HuH-7.5 (cell line): ENCODE measurements at places on chromosomes 1 and 21.

DNA sequence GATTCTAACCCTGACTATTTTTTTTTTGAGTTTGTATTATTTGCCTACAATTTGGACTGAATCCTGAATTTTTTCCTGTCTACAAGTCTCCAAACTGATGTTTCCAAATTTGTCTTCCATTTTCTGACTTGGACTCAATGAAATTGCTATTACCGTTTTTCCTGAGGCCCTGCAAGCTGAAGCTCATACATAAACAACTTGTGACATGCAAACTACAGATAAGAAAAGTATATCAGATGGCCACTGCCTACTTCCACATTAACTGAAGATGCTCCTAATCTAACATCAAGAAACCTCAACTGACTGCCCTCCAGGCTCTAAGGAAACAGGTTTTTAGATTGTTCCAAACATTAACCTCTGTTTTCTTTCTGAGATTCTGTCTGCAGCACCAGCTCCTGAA, 51.1 kb upstream of the KLHDC7A start:
- DNase-seq: no peak

- no peak for DNase-seq
Measured at GRCh38 chr1:78340006-78340405, 150.8 kb upstream of the PTGFR start.

- DNase-seq: no peak
Measured at GRCh38 chr1:161176468-161177111, 717 bp downstream of the B4GALT3 start.

GRCh38 chr1:244080343-244080929, 29.4 kb downstream of the ZBTB18 start:
- DNase-seq: no peak

GRCh38 chr1:210362526-210362925, 33.8 kb downstream of the HHAT start:
- no peak for DNase-seq

GRCh38 chr1:111976842-111977241, 12.6 kb downstream of the KCND3 start:
- peak; percentile 52 for DNase-seq

DNA sequence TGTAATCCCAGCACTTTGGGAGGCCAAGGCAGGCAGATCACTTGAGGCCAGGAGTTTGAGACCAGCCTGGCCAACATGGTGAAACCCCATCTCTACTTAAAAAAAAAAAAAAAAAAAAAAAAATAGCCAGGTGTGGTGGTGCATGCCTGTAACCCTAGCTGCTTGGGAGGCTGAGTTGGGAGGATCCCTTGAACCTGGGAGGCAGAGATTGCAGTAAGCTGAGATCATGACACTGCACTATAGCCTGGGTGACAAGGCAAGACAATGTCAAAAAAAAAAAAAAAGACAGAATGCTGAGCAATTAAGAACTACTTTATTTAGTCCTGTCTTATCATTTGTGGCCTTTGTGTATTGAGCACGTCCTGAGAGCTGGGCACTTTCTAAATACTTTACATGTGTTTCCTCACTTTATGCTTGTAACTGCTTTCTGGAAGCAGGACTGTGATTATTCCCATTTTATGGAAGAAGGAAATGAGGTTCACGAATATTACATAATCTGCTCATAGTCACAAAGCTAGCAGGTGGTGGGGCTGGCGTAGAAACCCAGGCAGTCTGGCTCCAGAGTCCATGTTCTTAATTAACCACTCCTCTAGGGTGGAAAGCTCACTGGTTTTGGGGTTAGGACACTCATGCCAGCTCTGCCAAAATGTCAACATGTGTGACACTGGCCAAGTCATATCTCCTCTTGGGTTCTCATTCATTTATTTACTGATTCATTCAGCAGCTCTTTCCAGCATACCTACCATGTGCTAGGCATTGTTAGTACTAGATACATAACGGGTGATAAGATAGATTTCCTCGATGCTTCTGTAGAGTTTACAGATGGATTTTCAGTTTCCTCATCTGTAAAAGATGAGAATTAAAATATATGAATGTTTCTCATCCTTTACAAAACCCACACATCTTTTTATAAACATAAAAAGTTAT, 57.7 kb downstream of the DDR2 start:
- DNase-seq: no peak

DNA sequence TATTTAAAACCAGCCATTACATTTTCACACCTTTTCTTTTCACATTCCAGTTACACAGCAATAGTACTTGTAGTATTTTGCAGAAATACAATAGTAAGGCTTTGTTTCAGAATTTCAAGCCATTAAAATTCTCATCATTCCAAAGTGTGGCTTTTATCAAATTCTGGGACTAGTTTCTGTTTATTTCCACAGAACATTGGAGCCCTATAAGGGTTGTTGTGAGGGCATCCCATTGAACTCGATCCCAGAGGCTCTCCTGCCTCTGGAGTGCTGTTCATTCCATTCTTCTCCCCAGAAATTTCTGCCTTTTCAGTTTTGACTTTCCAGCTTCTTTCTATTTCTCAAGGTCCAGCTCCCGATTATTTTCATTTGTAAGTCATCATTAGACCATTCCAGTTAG, 645.5 kb downstream of the ADGRL2 start:
- no peak for DNase-seq

DNA sequence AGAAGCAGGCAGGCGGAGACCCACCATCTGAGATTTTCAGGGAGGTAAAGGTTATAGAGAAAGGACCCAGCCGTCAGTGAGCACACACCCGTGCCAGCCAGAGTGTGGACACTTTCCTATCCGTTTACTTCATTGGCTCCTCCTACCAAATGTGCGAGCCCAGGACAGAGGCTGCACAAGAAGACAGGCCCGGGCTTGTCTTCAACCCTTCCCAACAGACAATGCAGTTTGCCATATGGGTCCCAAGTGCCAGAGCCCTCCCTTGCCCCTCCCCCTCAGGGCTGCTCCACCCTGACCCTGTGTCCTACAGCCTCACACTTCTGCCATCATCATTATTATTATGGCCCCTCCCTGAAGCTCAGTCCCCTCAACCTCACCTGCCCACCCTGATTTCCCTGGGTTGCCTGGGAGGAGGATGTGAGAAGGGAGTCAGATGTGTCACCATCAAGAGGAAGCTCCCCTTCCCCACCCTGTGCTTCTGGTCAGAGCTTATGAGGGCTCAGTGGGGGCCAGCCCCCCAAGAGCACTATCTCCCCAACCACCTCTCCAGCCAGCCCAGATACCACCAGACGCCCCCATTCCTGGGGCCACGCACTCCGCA, 9.4 kb downstream of the LAPTM5 start:
- DNase-seq: no peak
